ENCODE measurements at places on chromosomes 13 and 19. TPM values are rescaled to one million over a fixed set of nuclear protein-coding genes. Genes with fewer than 3 reads are reported as not detected.

- H3K4me1 ChIP-seq = no peaks in the 10 kb centered on the region
- H3K36me3 ChIP-seq = no peaks in the 10 kb centered on the region
- DNase-seq = no peak
- H3K4me3 ChIP-seq = no peak overlapping the region
- H3K27me3 ChIP-seq = peaks cover 7% of the 10 kb centered on the region
Measured at GRCh38 chr13:110200276-110200870, 106.6 kb downstream of the COL4A1 start.

- H3K27me3 ChIP-seq = peaks cover 2% of the 10 kb centered on the region
- H3K4me1 ChIP-seq = peaks cover 45% of the 10 kb centered on the region
- H3K4me3 ChIP-seq = no peak overlapping the region
Measured at GRCh38 chr19:2547033-2547680, 71.2 kb downstream of the GADD45B start.

DNA sequence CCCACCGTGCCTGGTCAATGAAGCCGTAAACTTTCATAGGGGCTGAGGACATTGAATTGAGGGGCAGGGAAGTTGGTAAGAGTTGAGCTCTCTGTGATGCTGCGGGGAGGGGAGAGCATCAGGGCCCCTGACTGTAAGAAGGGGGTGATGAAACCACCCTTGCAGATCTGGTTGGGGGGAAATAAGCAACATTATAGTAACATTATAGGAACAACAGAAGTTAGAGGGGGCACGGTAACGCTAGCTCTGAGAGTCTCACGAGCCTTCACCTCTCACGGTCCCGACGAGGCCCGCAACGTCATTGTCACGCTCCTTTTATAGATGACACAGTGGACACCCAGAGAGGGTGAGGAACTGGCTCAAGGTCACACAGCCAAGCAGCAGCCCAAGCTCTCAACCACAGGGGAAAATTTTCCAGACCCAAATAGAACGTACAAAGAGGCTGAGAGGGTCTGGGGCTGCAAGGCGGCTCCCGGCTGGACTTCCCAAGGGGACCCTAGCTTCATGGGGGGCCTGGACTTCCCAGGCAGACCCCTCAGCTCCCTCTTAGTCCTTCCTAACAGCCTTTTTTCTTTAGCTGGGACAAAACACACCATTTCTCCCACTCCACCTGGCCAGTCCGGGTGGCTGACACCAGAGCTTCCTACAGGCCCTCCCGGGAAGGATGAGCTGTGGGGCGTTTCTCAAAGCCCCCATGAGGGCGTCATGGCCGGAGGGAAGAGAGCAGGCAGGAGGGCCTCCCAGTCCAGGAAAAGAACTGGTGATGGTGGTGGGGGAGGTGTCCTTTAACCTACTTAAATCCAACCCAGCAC is 4.1 kb downstream of the TLE5 start:
- H3K36me3 ChIP-seq = peaks cover 30% of the 10 kb centered on the region
- H3K27me3 ChIP-seq = peaks cover 12% of the 10 kb centered on the region
- peaks cover 45% of the 10 kb centered on the region for H3K4me1 ChIP-seq
- H3K27ac ChIP-seq = peak overlapping the region; percentile 57
- H3K4me3 ChIP-seq = peak overlapping the region; percentile 38

DNA sequence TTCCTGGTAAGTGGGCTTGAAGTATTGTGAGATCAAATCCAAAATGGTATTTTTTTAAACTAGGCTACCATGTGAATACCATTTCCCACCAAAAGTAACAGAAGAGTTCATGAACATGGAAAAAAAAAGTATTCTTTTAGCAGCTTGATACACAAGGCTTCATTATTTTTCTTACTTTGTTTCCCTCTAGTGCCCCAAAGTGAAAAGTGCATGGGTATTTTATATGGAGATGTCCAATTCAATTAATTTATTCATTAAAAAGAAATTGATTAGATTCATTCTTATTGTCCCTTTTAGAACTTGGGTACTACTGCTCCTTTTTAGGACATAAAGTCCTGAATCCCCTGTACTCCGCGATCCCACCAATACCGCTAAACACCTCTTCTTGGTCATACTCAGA is 28.6 kb upstream of the SCEL start:
- no peaks in the 10 kb centered on the region for H3K36me3 ChIP-seq
- H3K27me3 ChIP-seq = no peaks in the 10 kb centered on the region
- no peak for DNase-seq
- H3K27ac ChIP-seq = no peak overlapping the region

GRCh38 chr13:44484562-44485138 is 91.5 kb downstream of the TSC22D1 start:
- DNase-seq = no peak
- H3K4me1 ChIP-seq = peaks cover 19% of the 10 kb centered on the region
- peak overlapping the region; percentile 73 for H3K4me3 ChIP-seq
- H3K36me3 ChIP-seq = no peaks in the 10 kb centered on the region

GRCh38 chr19:48755787-48756186 is 463 bp downstream of the FGF21 start:
- H3K27ac ChIP-seq = no peak overlapping the region
- H3K4me1 ChIP-seq = peaks cover 15% of the 10 kb centered on the region
- no peaks in the 10 kb centered on the region for H3K36me3 ChIP-seq
- no peak for DNase-seq

DNA sequence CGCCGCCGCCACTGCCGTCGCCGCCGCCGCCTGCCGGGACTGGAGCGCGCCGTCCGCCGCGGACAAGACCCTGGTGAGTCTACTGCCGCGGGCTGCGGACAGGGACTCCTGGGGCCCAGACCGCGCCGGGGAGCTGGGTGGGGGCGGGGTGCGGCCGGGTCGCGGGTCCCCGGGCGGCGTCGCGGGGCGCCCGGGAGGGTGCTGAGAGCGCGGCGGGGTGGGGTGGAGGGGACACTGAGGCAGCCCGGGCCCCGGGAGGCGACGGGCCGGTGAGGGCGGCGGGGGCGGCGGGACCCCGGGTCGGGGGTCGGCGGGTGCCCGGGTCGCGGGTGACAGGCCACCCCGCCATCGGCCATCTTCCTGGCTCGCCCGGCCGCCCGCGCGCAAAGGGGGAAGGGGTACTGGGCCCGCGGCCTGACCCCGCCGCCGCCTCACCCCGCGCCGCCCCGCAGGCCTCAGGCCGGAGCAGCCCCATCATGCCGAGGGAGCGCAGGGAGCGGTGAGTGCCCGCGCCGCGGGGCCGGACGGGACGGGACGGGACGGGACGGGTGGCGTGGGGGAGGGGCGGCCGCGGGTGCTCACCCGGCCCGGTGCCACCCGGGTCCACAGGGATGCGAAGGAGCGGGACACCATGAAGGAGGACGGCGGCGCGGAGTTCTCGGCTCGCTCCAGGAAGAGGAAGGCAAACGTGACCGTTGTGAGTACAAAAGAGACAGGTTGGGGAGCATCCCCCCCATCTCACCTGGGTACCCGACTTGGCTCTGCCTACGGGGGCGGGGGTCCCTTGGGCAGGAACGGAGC is 489 bp downstream of the CCNE1 start:
- peak overlapping the region; percentile 42 for H3K27ac ChIP-seq
- peak; percentile 7 for DNase-seq
- no peaks in the 10 kb centered on the region for H3K36me3 ChIP-seq
- peaks cover 10% of the 10 kb centered on the region for H3K4me1 ChIP-seq
- peak overlapping the region; percentile 87 for H3K4me3 ChIP-seq

- H3K27ac ChIP-seq = no peak overlapping the region
- peaks cover 29% of the 10 kb centered on the region for H3K4me1 ChIP-seq
- H3K27me3 ChIP-seq = no peaks in the 10 kb centered on the region
Measured at GRCh38 chr13:24234200-24234915, 73.8 kb downstream of the SPATA13 start.

DNA sequence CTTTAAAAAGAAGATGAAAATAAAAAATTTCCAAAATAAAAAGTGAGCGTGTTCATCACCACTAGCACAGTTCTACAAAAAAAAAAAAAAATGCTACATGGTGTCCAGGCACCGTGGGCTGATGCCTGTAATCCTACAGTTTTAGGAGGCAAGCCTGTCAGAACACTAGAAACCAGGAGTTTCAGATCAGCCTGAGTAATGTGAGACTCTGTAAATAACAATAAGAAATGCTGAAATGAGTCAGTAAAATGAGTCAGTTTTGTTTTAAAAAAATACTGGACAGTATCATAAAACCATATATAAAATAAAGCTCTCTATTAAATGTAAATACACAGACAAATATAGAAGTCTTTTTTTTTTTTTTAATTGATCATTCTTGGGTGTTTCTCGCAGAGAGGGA is 30.0 kb downstream of the ZNF91 start:
- no peak overlapping the region for H3K27ac ChIP-seq
- H3K36me3 ChIP-seq = peaks cover 70% of the 10 kb centered on the region

GRCh38 chr19:12574036-12574435 is 22.8 kb upstream of the ZNF564 start:
- peak overlapping the region; percentile 35 for H3K27ac ChIP-seq
- no peak for DNase-seq
- no peaks in the 10 kb centered on the region for H3K27me3 ChIP-seq
- H3K36me3 ChIP-seq = peaks cover 11% of the 10 kb centered on the region

DNA sequence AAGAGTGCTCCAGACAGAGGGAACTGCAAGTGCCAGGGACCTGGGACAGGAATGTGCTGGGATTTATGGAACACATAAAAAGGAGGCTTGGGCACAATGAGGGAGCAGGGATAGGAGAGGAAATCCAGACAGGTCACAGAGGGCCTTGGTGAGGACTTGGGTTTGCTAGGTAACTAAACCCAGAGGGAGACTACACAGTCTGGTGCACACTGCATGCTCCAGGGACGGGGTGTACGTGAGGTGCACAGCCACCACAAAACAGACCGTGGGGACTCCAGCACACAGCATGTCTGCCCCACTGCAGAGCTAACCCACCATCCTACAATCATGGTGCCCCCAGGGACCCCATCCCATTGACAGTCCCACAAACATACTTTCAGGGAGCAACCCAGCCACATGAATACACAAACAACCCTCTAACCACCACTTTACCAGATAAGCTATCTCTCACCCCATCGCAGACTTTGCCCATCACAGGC is 5.5 kb upstream of the ZFP36 start:
- H3K27me3 ChIP-seq = peaks cover 36% of the 10 kb centered on the region
- peak overlapping the region; percentile 77 for H3K4me3 ChIP-seq
- H3K27ac ChIP-seq = peak overlapping the region; percentile 99
- H3K36me3 ChIP-seq = no peaks in the 10 kb centered on the region
- H3K4me1 ChIP-seq = peaks cover 76% of the 10 kb centered on the region

DNA sequence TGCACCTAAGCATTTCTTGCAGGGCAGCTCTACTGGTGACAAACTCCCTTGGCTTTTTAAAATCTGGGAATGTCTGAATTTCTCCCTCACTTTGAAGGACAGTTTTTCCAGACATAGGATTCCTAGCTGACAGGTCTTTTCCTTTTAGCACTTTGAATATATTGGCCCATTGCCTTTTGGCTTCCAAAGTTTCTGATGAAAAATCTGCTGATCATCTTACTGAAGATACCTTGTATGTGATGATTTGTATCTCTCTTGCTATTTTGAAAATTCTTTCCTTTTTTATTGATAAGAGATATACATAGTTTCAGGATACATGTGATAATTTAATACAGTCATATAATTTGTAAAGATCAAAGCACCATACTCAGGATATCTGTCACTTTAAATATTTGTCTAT is 211.1 kb downstream of the ZIC5 start:
- DNase-seq = no peak
- H3K4me1 ChIP-seq = no peaks in the 10 kb centered on the region
- H3K27me3 ChIP-seq = peaks cover 2% of the 10 kb centered on the region
- peaks cover 15% of the 10 kb centered on the region for H3K36me3 ChIP-seq

GRCh38 chr13:77810430-77810829 is 108.2 kb downstream of the EDNRB start:
- no peak overlapping the region for H3K4me3 ChIP-seq
- H3K27ac ChIP-seq = no peak overlapping the region
- H3K36me3 ChIP-seq = no peaks in the 10 kb centered on the region
- DNase-seq = no peak

DNA sequence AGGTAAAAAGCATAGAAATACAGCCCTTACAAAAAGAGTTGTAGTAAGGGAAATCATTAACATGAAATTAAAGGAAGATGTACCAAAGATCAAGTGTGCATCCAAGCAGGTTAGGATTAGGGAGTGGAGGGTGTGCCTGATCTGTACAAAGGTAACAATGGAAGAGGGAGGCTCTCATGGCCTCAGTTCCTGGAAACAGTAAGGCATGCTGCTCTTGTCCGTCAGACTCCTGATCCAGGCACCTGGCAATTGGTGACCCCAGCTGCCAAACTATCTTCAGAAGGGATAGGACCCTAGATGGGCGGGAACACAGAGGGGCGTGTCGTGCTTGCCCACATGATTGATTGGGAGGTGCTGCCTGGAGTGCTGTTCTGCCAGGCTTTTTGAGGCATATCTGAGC is 4.5 kb downstream of the TEX26 start:
- H3K36me3 ChIP-seq = no peaks in the 10 kb centered on the region
- no peak overlapping the region for H3K4me3 ChIP-seq
- H3K4me1 ChIP-seq = no peaks in the 10 kb centered on the region
- peaks cover 11% of the 10 kb centered on the region for H3K27me3 ChIP-seq
- H3K27ac ChIP-seq = no peak overlapping the region

DNA sequence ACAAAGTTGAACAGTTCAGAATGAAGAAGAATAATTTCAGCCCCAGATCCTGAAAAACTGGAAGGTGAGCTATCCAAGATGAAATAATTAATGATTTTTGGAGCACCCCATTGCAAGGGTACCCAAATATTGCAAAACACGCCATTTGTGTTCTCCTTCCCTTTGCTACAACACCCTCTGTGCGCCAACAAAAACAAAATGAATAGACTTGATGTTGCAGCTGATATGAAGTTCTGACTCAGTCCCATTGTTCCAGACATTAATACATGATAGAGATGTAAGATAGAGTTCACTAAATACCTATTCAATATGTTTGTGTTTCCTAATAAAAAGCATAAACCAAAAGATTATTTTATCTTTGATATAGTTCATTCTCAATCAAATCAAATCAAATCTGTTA is 287.5 kb upstream of the SOX21 start:
- DNase-seq = no peak
- peaks cover 15% of the 10 kb centered on the region for H3K27me3 ChIP-seq
- H3K36me3 ChIP-seq = no peaks in the 10 kb centered on the region
- H3K27ac ChIP-seq = no peak overlapping the region
- H3K4me1 ChIP-seq = no peaks in the 10 kb centered on the region

- peaks cover 32% of the 10 kb centered on the region for H3K4me1 ChIP-seq
- peaks cover 14% of the 10 kb centered on the region for H3K36me3 ChIP-seq
- H3K27ac ChIP-seq = peak overlapping the region; percentile 74
- no peak for DNase-seq
- H3K4me3 ChIP-seq = peak overlapping the region; percentile 88
- peaks cover 3% of the 10 kb centered on the region for H3K27me3 ChIP-seq
Measured at GRCh38 chr19:35719402-35720162, 1.8 kb downstream of the KMT2B start.

- H3K4me1 ChIP-seq = no peaks in the 10 kb centered on the region
- no peak overlapping the region for H3K4me3 ChIP-seq
- H3K27ac ChIP-seq = no peak overlapping the region
Measured at GRCh38 chr13:70960841-70961443, 852.7 kb upstream of the KLHL1 start.

The ZNF112 gene
- polyA plus RNA-seq = not detected

The FAAP24 gene
- polyA plus RNA-seq = 8.2 TPM

The TMEM86B gene
- polyA plus RNA-seq = 0.59 TPM

The ZNF576 gene
- polyA plus RNA-seq = 12.8 TPM

The PGLYRP1 gene
- polyA plus RNA-seq = not detected

The UBE2L5 gene
- polyA plus RNA-seq = not detected

The FSTL3 gene
- polyA plus RNA-seq = not detected

The CAPS gene
- 2.2 TPM for polyA plus RNA-seq

The MAN2B1 gene
- polyA plus RNA-seq = 44.4 TPM

The SWSAP1 gene
- polyA plus RNA-seq = 7.0 TPM

Measured in immature natural killer cell (primary cell).